ENCODE measurements at places on chromosomes 2 and 18. TPM values are rescaled to one million over a fixed set of nuclear protein-coding genes. Genes with fewer than 3 reads are reported as not detected.

DNA sequence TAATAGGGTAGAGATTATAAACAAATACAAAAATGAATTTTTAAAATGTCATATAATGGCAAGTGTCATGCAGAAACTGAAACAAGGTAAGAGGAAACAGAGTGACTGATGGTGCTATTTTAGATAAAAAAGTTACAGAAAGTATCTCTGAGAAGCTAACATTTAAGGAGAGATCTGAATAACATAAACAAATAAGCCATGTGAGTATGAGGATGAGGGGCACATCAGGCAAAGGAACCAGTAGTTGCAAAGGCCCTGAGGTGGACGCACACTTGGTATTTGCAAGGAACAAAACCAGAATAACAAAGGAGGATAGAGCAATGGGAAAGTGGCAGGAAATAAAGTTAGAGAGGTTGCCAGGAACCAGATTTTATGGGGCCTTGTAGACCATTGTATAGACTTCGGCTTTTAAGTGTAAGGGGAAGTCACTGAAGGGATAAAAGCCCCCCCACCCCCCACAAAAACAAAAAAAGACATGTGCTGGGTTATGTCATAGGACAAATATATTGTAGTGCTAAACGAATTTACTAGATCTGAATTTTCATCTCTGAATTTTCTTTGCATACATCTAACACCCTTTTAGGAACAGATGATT is 159.2 kb downstream of the DTNB start:
- peak; percentile 26 for DNase-seq

DNA sequence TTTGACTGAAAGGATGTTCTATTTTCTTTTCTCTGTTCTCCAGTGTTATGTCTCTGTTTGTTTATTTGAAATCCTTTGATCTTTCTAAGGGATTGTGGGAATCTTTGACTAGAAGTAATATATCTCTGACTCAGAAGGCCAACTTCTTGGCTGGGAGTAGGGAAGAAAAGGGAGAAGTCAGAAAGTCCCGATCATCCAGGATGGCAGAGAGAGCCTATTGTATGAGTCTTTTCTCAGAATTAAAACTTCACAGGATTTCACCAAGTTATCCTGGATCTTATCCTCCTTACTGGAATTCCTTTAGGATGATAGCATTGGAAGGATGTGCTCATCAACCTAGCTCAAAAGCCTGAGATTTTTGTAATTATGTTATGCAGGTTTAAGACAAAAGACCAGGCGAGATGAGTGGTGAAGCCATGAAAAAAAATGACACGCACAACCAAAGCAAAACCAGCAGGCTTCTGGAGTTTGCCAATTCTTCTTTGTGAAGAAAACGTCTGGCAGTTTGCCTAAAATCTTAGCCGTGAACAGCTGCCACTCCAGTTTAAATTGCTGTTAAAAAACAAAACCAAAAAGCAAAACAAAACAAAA is 383.6 kb upstream of the SMIM21 start:
- DNase-seq: no peak

- no peak for DNase-seq
These were observed 349.8 kb downstream of the RBM43 start for GRCh38 chr2:150911766-150912280.

DNA sequence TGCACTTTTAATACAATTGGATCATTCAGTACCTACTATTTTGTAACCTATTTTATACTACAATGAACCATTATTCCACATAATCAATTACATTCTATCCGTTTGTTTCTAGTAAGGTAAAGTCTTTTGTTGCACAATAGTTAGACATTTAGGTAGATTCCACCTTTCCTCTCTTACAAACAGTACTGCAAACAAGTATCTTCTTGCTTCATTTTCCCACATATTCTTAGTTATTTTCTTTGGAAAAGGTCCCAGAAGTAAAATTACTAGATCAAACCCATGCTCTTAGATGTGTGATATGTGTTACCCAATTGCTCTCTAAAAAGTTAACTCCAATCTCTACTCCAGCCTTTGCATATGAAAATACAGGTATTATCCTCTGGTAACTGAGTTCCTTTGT is 49.6 kb downstream of the SPIRE1 start:
- no peak for DNase-seq

DNA sequence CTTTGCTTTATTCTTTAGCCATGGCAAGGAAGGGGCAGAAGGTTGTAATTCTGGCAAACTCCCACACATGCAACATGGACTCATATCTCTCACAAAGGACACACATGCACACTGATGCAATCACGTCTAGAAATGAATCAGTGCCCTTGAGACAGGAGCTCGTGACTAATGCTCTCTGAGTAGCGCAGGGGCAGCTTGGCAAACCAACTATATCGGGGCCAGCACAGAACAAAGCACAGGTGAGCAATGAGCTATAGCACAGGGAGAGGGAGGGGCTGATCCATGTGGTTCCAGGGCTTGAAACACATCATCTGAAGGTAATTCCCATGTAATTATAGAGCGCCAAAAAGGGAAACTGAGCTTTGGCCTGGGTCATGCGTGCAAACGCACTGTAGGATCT is 165.2 kb upstream of the KLF7 start:
- peak; percentile 97 for DNase-seq

The CIDEA gene
- not detected for polyA plus RNA-seq

The SOWAHC gene
- polyA plus RNA-seq: 1.6 TPM
